Mesenteric fat pad (tissue), 1 donor: ENCODE measurements at places on chromosomes 5 and 9.

DNA sequence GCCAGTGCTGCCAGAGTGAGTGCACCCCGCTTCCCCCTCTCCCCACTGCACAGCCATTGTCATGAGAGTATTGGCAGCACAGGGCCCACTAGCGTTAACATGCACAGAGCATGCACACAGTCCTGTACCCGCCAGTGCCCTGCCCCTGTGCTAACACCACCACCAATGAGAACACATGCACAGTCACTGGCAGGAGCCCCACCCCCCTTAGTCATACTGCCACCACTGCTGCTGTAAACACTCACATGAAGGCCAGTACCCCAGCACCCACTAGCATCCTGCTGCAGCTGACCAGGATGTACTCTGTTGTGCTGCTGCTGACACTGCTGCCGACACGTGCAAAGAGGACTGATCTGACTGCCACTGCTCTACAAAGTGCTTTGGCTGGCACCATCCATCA lies 19.5 kb upstream of the RANBP6 start:
- no peak for DNase-seq

DNA sequence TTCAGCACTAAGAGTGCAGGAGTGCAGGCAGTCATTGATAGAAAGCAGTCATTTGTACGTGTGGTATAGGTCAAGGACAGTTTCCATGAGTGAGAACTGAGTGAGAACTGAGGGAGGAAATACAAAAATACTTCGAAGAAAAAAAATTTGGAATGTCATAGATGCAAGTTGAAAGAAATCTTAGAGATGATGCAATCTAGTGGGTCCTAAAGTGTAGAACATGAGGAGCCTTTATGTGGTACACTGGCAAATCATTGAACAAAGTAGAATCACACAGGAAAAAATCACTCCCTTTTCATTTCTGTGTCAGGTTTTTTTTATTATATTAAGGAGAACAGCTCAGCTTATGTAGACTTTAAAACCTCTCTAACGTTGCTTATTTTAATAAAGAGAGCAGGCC lies 26.4 kb upstream of the SLC1A1 start:
- DNase-seq: no peak

GRCh38 chr5:137195483-137195882 lies 303.6 kb downstream of the SPOCK1 start:
- no peak for DNase-seq

GRCh38 chr9:114341991-114342390 lies 12.3 kb downstream of the ORM2 start:
- no peak for DNase-seq

DNA sequence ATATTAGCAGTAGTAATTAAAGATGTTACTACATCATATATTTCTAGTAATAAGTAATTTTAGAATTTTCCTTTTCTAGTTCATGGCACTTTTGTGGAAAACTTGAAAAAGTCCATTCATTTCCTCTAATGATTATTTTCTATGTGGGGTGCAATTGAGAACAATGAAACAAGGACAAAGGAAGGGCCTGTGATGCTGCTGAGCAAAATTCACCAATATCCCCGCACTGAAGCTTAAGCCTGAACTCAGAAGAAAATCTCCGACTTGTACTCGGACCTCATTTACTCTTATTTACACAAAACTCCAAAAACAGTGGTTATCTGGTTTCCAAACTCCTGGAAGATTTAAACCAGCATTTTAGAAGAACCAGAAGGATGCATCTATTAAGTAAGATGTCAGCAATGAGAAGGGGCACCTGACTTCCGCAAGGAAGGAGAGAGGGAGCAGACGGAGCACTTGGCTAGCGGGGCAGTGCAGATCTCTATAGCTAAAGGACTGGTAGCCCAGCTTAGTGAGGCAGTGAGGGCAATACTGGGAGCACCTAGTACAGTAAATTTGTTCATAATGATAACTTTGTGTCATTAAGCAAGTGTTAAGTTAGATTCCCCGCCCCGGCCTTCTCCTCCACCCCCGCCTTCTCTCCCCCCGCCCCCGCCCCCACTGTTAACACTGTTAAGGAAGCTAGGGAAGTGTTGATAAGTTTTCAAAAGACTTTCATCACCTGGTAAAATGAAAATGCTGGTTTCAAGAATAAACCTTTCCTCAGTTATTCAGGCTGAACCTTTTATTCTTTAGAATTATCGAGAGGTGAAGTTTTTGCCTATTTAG lies 123.3 kb downstream of the ZSWIM6 start:
- DNase-seq: no peak

- peak; percentile 28 for DNase-seq
Measured at GRCh38 chr9:87714819-87715218, 11.1 kb upstream of the CTSL start.

DNA sequence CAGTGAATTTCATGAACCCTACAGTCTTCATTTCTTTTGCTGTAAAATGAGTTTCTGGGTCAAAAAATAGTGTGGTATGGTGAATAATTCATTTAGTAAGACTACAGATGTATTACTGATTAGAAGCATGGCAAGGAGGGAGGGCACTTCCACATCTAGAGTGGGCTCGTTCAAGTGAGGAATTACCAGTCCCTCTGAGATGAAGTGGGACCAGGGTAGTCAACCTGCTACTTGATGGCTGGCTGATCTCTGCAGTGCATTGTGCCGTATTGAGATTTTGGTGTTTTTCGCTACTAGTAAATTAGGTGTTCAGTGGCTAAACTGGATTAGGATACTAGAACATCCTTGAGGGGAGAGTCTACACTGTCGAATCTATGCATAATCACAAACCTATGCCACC lies 10.8 kb downstream of the CDC37L1 start:
- DNase-seq: no peak

GRCh38 chr5:148978370-148979082 lies 84.3 kb downstream of the SH3TC2 start:
- no peak for DNase-seq

DNA sequence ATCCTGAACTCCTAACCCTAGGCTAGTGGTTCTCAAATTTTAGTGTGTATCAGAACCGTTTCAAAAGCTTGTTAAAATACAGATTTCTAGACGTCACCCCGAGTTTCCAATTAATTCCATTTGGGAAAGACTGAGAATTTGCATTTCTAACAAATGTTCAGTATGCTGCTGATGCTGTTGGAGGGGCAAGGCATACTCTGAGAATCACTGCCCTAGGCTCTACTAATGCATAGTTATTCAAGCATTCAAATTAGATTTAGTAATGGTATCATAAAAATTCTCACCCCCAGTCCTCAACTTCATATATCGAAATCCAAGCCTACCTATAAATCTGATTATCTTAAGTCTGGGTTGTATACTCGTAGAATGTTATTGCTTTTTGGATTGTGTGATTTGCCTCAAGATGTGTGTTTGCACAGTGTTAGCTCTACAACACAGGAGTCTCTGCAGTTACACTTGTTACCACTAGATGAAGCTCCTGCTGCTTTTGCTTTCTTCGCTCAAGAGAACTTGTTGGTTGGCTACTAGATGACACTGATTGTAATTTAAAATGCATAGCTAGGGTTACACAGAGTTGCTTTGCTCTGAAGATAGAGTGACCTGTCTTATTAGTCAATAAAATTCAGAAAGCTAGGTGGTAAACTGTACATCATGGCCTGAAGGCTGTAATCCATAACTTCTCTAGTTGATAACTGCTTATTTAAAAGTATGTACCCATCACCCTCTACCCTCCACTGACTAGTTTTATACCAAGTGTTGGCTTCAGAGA lies 7.5 kb upstream of the ERAP2 start:
- no peak for DNase-seq

GRCh38 chr5:151632941-151633340 lies 41.8 kb upstream of the FAT2 start:
- DNase-seq: no peak

- DNase-seq: no peak
Measured at GRCh38 chr5:13664377-13664776, 280.1 kb downstream of the DNAH5 start.

- DNase-seq: no peak
Measured at GRCh38 chr5:114898602-114899001, 271.1 kb downstream of the TRIM36 start.

GRCh38 chr5:149780043-149780737 lies 50.1 kb downstream of the PPARGC1B start:
- no peak for DNase-seq

GRCh38 chr9:33686942-33687341 lies 108.4 kb upstream of the PRSS3 start:
- no peak for DNase-seq

GRCh38 chr5:157820593-157821252 lies 38.2 kb downstream of the CLINT1 start:
- DNase-seq: no peak

- no peak for DNase-seq
Measured at GRCh38 chr5:151469992-151470391, 22.6 kb downstream of the SLC36A1 start.

GRCh38 chr5:134226441-134227192 lies 744 bp upstream of the PPP2CA start:
- peak; percentile 90 for DNase-seq

DNA sequence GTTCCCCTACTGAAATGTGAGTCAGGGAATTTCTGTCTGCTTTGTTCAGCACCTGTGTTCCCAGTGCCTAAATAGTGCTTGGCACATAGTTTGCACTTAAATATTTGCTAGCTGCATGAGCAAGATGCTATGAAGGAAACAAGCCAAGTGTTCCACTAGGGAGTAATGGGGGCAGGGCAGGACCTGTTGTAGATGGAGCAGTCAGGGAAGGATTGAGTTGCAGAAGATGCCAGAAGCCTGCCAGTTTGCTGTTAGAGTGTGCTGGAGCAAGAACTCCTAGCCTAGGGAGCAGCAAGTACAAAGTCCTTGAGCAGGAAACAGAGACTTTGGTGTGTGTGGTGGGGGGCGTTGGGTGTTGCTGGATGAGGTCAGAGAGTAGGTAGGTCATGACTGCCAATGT lies 87.5 kb downstream of the DAB2IP start:
- DNase-seq: no peak

- no peak for DNase-seq
Measured at GRCh38 chr5:140005145-140005591, 37.9 kb downstream of the NRG2 start.

DNA sequence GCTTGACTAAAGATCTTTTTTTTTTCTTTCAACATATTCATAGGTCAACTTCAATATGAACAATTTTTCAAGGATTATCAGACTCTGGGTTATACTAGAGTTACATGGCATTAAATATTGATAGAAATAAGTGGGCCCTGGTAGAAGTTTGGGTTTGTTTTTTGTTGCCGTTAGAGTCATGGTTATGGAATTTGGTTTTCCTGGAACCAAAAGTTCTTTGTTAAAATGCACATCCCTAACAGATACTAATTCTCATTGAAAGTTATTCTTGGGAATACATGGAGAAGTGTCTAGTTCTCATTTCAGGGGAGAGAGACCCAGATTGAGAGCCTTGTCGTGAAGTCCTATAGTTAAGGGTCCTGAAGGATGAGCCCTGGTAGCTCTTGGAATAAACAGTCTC lies 124.9 kb downstream of the FGF1 start:
- DNase-seq: no peak

GRCh38 chr9:121765021-121765950 lies 113.9 kb downstream of the DAB2IP start:
- no peak for DNase-seq

DNA sequence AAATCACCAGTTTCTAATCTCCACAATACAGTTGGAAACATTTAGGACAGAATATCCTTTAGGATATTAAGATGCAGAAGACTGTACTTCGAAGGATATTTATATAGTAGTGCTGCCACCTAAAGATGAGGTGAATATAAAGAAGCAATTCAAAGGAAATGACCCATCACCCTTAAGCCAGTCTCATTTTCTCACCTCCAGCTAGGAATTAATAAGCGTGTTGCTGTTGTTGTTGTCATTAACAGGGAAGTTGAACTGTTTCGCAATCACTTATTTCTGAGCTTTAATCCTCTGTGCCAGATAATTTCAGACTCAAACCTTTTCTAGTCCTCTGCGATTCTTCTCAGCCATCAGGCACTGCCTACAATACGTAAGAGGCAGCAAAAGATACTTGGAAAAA lies 7.8 kb upstream of the PURA start:
- DNase-seq: no peak

DNA sequence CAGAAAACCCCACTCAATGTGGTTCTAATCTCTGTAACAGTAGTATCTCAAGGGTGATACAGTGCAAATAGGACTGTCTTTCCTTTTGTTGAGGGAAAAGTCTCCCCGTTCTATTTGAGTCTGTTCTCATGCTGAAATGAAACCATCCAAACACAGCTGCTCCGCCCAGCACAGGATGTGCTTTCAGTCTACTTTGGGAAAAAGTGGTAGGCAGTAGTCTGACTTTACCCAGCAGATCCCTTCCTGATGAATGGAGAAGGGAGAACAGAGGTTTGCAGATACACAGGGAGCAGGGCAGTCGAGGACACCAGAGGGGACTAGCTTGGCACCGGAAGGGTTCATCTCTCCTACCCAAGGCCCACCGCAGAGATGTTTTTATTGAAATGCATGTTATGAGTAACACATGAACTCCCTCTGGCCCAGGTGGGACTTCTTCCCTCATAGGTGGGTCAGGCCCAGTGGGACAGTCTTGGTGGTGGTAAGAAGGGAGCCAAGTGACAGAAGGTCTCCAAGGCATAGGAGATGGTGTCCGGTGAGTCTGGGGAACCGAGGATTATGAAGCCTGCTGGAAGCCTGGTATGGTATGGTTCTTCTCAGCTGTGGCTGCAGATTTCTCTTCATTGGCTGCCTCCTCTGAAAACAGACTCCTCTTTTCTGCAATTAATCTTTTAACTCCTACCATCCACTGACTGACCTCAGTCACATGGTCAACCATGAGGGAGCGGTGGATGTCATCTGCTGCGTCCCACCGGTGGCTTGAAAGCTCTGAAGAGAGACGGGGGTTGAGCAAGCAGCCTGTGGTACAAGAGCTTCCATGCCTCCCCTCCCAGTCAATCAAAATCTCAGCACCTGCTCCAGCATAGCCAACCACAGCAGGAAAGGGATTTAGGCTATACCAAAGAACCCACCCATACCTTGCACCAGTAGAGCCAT lies 3.0 kb downstream of the EIF4EBP3 start:
- DNase-seq: no peak

DNA sequence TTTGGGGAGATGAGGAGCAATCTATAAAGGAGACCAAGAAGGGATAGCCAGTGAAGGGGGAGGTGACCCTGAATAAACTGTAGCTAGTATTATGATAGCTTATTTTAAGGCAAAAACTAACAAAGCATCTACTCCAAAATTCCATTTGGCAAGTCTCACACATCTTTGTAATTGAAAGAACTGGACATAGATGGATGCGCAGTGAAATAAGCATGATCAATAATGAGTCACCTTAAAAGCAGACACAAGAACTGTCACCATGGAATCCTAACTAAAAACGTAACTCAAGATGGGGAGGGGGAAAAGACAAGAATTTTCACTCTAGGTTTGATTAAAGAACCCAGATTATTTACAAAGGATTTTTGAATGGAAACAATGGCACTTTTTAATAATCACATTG lies 164.5 kb downstream of the MED27 start:
- no peak for DNase-seq

DNA sequence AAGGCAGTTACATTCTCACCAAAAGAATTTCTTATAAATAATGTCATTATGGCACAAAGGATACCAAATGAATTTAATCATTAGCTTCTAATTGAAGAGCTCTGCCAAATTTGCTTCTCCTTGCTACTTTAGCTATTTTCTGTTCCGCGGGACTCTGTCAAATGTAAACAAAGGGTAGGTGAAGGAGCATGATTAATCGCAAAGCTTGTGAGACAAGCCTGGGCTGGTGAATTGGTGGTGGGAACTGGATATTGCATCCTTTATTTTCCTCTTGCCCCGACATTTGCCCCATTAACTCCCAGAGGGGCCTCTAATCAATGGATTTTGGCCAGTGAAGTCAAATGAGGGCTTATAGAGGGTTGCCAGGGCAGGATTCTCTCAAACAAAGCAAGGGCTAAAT lies 234.2 kb upstream of the RFX3 start:
- DNase-seq: no peak
